Amniotic stem cell (primary cell): ENCODE measurements at places on chromosomes 2 and 18.

- no peak for DNase-seq
Observed at GRCh38 chr18:67199993-67200617, 316.4 kb downstream of the DSEL start.

- no peak for DNase-seq
Observed at GRCh38 chr2:26327291-26328272, 18.4 kb upstream of the SELENOI start.

DNA sequence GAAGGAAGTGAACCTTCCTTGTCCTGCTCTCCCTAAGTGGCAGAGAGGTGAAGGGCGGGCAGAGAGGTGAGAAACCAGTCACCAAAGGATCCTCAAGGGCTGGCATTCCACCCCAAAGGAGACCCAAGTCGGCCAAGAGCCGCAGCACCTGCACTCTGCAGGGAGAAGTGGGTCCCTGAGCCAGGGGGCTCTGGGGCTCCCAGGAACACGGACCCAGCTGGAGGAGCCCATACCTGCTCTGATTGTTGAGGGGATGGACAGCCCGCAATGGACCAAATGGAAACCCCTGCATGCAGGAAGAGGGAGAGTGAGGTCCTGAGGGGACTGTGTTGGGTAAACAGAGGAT, 233.3 kb downstream of the ATAD2B start:
- DNase-seq = no peak

- DNase-seq = no peak
Observed at GRCh38 chr2:100211521-100211920, 69.1 kb upstream of the AFF3 start.

- DNase-seq = no peak
Observed at GRCh38 chr2:184004948-184005672, 593.2 kb upstream of the ZNF804A start.

DNA sequence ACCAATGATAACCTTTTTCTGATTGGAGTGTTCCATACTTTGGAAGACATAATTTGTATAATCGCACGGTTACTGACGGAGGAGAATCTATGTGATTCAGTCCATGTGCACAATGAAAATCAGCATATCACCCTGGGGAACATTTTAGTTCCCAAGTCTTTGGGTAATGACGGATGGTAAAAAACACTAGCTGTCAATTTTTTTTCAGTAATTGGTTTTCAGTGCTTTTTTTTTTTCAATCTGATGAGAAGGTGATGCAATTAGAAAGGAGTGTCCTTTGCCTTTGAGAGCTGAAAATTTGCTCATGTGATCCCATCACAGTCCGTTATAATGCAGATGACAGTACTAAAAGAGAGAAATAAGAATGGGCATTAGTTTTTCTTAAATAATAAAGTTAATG, 51.9 kb upstream of the THOC1 start:
- DNase-seq = no peak

DNA sequence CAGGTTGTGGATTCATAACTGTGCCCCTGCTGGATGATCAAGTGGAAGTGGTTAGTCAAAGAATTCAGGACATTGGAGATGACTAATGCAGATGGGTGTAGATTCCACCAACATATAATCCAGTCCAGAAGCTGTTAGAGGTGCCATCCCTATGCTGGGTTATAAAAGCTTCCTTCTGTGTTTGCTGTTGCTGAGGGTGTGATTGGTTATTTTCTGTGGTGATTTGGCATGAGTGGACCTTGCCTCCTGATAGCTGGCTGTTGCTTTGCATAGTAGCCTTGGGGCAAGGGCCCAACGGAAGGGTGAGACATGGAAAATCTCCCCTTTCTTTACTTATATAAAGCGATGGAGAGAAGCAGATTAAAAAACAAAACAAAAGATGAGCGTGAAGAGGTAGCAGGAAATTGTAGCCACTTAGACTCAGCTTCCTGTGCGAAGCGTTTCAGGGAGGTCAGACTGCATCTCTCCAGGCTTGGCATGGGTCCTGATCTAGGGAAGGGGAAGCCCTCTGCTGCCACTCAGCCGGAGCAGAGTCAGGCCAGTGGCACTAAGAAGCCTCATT, 190.4 kb downstream of the FMNL2 start:
- no peak for DNase-seq

GRCh38 chr2:99771681-99772333, 282.0 kb upstream of the REV1 start:
- no peak for DNase-seq

DNA sequence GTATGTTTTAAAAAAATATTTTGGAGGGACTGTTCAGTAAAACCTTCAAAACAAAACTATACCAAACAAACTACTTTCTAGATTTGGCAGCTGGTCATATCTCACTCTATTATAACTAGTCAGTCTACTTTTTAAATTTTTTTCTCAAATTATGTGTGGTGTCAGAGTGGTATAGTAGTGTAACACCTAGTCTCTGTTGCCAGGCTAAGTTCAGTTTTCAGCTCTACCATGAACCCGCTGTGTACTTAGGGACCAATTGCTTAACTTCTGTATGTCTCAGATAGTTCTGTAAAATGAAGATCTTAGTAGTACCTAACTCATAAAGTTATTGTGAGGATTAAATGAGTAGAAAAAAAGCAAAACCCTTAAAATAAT, 54.3 kb downstream of the GPD2 start:
- DNase-seq = no peak

DNA sequence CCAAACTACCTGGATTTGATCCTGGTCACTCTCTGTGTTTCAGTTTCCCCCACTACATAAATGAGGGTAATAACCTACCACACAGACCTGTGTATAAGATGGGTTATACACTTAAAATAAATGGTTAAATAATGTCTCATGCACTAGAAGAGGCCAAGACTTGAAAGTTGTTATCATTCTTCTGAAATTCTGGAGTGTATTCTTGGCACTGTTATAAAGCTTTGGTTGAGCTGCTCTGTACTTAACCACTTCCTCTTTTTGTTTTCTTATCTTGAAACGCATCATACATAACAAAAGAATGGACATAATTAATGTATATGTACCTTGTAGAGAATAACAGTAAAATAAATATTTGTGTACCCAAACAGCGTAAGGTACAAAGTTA, 281.0 kb downstream of the AFF3 start:
- no peak for DNase-seq

DNA sequence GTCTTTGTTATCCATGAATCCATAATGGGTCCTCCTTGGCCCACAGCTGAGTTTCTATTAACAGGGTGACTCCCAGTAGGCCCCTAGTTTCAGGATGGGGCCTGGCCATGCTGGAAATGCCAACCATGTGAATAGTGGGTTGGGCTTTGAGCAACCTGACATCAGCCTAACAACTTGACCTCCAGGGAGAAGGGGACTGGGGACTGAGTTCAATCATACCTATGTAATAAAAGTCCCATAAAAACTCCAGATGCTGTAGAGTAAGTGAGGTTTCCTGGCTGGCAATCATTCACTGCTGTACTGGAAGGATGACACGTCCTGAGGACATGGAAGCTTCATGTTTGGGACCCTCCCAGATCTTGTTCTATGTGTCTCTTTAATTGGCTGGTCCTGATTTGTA, 7.9 kb downstream of the REV1 start:
- DNase-seq = no peak

- no peak for DNase-seq
Observed at GRCh38 chr2:168722592-168722991, 79.8 kb upstream of the NOSTRIN start.

- no peak for DNase-seq
Observed at GRCh38 chr2:156526950-156527636, 90.9 kb downstream of the GPD2 start.

DNA sequence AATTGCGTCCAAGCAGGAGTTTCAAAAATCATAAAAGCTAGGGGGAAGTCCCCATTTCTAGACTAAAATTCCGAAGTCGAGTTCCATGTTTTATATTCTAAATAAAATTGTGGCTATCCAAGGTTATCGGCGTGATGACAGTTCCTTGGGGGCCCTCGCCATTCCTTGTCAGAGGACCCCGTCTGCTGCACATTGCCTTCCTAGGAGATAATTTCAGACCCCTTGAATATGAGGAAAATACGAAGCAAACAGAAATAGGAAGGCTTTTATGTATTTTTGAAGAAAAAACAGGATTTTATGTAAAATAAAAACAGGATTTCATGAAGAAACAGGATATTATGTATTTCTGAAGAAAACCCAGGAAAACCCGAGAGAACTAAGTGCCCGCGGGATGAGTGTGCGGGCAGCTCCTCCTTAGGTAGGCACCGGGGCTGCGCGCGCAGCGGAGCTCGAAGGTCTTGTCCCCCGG, 465 bp upstream of the PLEKHA3 start:
- DNase-seq = no peak

- no peak for DNase-seq
Observed at GRCh38 chr2:227134591-227134990, 29.4 kb downstream of the COL4A4 start.

- DNase-seq = no peak
Observed at GRCh38 chr2:127193164-127193966, 26.7 kb downstream of the CYP27C1 start.
